Amniotic epithelial cell (primary cell): ENCODE measurements at places on chromosomes 16 and 17.
A peak's percentile ranks its signal among the peaks of the same experiment; 100 is the strongest.

- DNase-seq = no peak
These were observed 19.0 kb downstream of the CCDC57 start for GRCh38 chr17:82193520-82194220.

- no peak for DNase-seq
These were observed 42.0 kb downstream of the GOSR1 start for GRCh38 chr17:30519166-30519565.

- DNase-seq = no peak
These were observed 2.5 kb upstream of the TPSAB1 start for GRCh38 chr16:1237990-1238389.

DNA sequence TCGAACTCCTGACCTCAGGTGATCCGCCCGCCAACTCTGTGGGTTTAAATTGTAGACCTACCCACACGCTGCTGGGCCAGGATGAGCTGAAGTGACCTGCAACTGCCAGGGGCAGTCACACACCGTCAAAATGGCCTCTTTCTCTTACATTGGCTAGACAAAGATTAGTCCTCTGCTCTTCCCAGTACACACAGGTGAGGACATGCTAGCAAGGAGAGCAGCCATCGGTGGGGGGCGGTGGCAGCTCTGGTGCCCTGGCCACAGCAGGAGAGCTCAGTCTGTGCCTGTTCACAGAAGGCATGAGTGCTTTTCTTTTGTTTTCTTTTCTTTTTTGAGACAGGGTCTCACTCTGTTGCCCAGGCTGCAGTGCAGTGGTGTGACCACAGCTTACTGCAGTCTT lies 29.7 kb downstream of the WIPI1 start:
- no peak for DNase-seq

GRCh38 chr16:67967183-67967957 lies 1.1 kb downstream of the SLC12A4 start:
- no peak for DNase-seq

GRCh38 chr17:13113821-13114525 lies 96.1 kb upstream of the ELAC2 start:
- no peak for DNase-seq

- peak; percentile 63 for DNase-seq
These were observed 11.5 kb downstream of the FLII start for GRCh38 chr17:18246880-18247612.
